ENCODE measurements at places on chromosomes 11 and 22.

DNA sequence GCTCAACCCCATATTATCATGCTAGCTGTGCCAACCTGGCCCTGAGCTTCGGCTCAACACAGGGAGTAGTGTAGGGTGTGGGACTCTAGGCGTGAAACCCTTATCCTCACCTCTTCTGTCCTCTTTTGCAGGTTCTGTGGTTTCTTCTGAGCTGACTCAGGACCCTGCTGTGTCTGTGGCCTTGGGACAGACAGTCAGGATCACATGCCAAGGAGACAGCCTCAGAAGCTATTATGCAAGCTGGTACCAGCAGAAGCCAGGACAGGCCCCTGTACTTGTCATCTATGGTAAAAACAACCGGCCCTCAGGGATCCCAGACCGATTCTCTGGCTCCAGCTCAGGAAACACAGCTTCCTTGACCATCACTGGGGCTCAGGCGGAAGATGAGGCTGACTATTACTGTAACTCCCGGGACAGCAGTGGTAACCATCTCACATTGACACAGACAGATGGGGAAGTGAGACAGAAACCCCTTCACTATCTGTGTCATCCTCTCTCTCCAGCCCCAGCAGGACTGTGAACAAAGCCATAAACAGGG is 76.4 kb downstream of the GGTLC2 start:
- DNase-seq = no peak

DNA sequence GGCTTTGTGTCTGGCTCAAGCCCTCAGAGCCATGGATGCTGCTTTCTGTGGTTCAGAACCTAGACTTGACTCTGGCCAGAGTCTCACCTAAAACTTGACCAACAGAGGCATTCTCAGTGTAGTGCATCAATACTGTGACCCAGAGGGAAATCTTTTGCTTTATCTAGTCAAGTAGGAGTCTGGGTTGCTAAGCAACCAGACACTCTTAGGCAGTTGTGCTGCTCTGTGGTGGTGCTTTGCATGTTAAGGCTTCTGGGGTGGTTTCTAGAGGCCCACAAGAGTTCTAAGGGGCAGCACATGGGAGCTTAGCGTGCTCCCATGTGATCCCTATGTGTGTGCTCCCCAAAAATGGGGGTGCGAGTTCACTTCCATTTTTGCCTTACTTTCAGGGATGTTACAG is 224.6 kb upstream of the PLET1 start:
- no peak for DNase-seq

GRCh38 chr11:121886005-121886734 is 229.8 kb downstream of the BLID start:
- no peak for DNase-seq

GRCh38 chr11:121131656-121132055 is 30.6 kb downstream of the TECTA start:
- no peak for DNase-seq

- no peak for DNase-seq
These were observed 103.6 kb downstream of the TRIM29 start for GRCh38 chr11:120034176-120034875.

- DNase-seq = no peak
These were observed 599 bp downstream of the TIMM10B start for GRCh38 chr11:6481924-6482275.

GRCh38 chr11:114315749-114316368 is 19.7 kb downstream of the NNMT start:
- no peak for DNase-seq

- no peak for DNase-seq
These were observed 236.1 kb downstream of the TTC28 start for GRCh38 chr22:28443526-28443876.

- no peak for DNase-seq
These were observed 8.7 kb upstream of the TSPAN18 start for GRCh38 chr11:44718057-44718456.

DNA sequence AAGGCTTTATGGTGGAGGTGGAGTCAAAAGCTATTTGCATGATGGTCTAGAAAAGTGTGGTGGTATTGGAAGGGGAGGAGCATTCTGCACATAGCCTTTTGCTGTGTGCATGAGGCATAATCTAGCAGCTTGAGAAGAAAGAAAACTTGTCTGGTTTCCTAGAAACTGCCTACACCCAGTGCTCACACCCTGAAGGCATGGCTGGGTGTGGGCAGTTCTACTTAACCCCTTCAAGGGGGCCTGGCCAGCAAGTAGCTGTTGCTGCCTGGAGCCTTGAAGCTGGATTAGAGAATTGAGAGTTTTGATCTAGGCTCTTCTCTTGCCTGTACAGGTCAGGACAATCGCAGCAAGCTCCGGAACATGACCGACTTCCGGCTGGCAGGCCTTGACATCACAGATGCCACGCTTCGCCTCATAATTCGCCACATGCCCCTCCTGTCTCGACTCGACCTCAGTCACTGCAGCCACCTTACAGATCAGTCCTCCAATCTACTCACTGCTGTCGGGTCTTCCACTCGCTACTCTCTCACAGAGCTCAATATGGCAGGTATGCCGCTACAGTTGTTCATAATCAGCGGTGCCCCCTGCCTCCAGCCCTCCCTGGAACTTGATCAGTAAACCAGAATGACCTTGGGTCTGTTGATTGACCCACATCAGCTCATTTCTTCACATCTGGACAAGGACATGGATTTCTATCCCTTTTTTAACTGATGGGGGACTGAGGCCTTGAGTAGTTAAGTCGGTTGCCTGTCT is 12.2 kb upstream of the GRK2 start:
- DNase-seq = no peak

- no peak for DNase-seq
These were observed 16.1 kb downstream of the TSKU start for GRCh38 chr11:76799066-76799804.

DNA sequence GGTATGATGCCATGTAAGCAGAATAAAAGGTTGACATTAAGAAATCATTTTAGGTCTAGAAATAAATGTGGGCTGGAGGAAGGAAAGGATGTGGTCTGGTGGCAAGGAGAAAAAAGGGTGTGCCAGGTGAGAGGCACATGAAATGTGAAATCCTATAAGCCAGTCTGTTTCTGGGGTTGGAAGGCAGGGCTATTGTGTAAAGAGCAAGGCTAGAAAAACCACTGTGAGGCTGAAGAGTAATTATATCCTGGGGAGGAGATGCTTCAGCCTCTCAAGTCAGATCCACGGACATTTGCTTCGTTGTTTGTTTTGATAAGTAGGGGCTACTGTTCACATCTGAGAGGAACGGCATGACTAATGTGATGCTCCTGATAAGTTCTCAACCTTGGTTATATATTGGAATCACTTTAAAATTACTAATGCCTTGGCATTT is 77.5 kb upstream of the CTSC start:
- DNase-seq = no peak

DNA sequence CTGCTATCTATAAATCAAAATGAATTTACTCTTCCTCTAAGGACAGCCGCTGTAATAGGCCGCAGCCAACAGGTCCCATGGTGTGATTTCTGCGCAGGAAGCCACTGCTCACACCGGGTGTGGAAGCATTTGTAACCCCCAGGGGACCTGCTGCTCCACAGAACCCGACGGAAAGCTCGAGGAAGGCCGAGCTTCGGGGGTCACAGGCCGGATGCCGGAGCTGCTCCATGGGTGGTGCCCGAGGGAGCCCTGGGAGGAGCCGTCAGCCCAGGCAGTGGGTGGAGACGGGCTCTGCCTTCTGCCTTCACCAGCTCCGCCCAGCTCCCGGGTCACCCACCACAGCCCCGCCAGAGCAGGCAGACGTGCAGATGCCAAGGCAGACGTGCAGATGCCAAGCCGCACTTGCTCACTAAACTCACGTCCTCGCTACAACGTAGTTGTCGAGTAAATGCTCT is 63.5 kb downstream of the BRD1 start:
- DNase-seq = no peak

GRCh38 chr11:84958295-84958694 is 668.8 kb downstream of the DLG2 start:
- no peak for DNase-seq

DNA sequence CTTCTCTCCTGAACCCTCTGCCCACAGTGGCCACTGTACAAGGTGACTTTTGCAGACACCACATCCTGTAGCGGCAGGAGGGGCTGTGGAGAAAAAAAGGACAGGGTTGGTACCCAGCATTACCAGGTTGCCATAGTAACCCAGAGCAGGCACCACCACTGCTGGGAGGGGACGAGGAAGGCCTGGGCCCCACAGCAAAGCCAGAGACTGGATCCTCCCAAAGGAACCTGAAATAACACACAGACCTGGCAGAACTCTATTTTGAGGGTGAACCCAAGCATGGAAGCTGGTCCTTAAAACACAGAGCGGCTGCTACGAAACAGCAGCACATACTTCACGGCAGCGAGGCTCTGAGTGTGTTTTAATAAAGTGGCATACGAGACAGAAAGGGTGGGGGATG is 380.6 kb downstream of the CTTN start:
- DNase-seq = no peak

- DNase-seq = peak; percentile 31
These were observed 66.1 kb upstream of the OR5AN1 start for GRCh38 chr11:59292611-59293010.

DNA sequence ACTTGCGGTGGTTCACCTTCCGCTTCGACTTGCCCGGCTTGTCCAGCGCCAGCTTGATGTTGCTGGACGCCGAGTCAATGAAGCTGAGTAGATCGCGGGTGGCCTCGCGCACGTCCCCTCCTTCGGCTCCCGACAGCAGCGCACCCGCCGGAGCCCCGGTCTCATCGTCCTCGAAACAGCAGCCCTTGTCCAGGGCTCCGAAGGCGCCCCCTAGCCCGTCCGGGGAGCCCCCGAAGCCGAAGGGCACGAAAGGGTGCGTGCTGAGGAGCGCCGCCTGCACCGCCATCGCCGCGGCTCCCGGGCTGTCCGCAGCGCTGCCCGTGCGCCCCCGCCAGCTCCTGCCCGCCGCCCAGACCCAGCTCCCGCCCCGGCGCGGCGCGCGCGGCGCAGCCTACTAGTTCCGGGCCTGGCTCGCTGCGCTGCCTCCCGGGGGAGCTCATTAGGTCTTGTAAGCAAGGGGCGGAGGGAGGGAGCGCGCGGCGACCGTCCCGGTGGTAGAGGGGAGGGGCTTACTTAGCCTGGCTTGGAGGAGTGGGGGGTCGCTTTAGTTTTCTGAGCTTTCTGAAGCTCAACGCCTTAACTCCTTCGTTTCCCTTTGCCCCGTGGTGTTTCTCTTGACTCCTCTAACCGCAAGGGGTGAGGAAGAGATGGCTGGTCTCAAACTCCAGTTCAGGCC is at the start of gene FAM181B:
FAM181B (minus strand) TSS at position 421 of the 676 bp plus-strand sequence; CDS start at position 286, 135 bp downstream.
- DNase-seq = no peak

GRCh38 chr11:76747153-76747914 is 35.8 kb upstream of the TSKU start:
- no peak for DNase-seq

DNA sequence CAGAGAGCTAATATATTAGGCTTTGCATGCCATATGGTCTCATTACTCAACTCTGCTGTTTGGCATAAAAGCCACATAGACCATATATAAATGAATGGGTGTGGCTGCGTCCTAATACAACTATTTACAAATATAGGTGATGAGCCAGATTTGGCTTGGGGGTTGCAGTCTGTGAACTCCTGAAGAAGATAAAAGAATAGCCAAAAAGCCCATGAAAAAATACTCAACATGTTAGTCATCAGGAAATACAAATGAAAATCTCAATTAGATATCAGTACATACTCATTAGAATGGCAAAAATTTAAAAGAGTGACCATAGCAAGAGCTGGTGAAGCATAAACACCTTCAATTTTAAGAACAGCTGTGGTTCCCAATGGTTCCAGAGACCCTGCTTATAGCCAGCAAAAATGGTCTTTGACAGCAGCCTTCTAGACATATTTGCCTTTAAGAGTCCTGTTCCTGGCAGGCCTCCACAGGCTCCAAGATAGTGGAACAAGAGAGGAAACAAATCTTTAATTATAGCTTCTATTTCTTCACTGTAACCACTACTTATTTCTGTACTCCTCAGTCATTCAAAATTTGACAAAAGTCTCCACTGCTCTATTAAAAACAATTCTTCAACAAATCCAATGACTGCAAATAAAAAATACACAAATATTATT is 16.1 kb downstream of the C2CD3 start:
- DNase-seq = no peak

GRCh38 chr11:71446942-71447688 is 1.1 kb downstream of the DHCR7 start:
- DNase-seq = peak; percentile 49

DNA sequence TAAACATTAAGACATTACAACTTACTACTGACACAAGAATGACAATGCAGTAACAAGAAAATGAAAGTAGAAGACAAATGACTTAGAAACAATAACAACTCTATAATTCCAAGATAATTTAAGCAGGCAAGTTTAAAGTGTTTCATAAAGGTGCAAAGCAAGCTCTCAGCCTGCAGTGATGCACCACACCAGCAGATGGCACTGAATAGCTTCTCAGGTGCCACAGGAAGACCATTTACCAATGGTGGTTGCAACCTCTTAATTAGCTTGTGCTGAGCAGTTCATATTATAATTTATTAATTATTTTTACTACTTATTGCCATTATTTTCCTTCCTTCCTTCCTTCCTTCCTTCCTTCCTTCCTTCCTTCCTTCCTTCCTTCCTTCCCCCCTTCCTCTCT is 60.6 kb downstream of the NXPE2 start:
- peak; percentile 5 for DNase-seq

DNA sequence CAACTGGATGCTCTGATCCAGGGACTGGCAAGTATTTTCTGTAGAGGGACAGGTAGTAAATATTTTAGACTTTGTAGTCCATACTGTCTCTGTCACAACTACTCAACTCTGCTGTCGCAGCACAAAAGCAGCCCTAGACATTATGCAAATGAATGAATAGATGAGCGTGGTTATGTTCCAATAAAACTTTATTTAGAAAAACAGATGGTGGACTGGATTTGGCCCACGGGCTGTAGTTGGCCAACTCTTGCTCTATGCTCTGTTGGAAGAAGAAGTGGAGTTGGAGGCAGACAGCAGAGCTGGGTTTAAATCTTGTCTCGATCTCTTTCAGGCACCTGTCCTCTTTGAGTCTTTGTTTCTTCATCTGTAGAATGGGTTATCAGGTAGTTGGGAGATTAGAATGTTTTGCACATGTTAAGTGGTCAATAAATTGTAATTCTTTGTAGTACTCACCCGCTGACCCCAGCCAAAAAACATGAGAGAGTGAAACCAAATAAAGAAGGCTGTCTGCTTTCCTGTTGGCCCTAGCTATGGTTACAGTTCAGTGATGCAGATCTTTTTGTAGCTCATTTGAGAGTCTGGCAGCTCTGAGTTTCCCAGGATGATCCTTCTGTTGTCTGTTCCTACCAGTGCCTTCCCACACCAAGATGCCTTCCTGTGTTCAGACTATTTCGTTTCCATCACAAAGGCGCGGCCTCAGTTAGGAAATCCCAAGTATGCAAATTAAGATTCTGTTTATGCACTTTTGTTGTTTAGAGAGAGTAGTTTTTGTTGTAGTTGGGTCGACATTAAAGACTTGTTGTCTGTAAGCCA is 198.1 kb upstream of the SEZ6L start:
- no peak for DNase-seq

GRCh38 chr11:111983187-111983986 is 41.8 kb upstream of the DLAT start:
- no peak for DNase-seq

GRCh38 chr22:38652859-38653258 is 3.3 kb downstream of the FAM227A start:
- no peak for DNase-seq

GRCh38 chr11:106281455-106282173 is 204.2 kb downstream of the AASDHPPT start:
- peak; percentile 78 for DNase-seq

GRCh38 chr22:50019316-50019715 is 6.8 kb upstream of the IL17REL start:
- DNase-seq = no peak

- peak; percentile 40 for DNase-seq
These were observed 78.1 kb downstream of the SOX6 start for GRCh38 chr11:16278273-16278672.
